ENCODE measurements at places on chromosomes 2 and 18.

DNA sequence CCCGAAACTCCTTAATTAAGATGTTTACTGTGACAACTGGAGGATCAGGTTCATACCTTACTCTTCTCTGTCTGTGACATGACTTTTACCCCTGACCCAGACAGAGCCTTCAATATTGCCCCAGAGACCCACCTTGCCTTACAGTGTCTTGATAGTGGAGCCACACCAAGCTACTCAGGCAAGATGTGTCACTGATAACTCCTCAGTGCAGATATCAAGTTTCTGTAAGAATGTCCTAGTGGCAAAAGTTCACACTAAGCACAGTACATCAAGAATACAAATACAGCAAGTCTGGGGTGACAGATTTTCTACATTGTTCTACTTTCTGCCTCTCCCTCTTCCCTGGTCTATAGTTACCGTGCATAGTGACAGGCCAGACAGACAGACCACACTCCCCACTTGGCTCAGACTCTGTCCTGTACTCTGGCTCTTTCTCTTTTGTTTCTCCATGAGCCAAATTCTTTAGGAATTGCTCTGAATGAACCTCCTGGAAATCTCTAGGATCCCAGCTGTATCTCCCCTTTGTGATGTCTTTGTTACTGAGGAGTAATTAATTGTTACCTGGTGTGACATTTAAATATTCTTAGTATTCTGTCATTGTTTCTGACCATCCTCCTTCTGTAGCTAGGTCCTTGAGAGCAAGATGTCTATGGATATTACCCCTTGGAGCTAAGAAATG is 24.1 kb upstream of the APOB start:
- no peak for DNase-seq

DNA sequence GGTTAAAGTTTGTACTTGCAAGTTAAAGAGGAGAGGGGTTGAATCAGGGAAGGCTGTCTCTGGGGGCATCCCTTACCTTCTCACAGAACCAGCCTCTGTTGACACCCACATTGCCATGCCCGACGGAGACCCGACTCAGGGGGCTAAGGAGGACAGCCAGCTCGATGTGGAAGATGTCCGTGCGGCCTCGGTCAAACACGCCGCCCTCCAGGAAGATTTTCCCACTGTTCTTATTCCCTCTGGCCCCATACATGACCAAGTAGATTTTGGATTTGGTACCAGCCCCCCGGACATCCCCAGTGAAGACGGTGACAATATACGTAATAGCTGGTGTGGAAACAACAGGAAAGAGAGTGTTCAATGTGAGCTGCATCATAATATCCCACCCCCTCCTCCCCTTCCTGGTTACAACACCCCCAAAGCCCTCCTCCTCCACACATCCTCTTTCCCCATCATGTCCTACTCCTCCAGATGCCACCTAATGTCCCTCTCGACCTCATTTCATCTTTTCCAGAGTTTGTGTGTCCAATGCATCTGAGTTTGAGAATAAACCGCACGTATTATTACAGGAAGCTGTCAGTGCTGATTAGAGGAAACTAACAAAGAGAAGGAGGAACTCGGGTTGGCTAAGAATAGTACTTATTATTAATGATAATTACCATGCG is 55.7 kb downstream of the LOXHD1 start:
- DNase-seq = no peak

GRCh38 chr18:5311301-5311989 is 15.9 kb upstream of the ZBTB14 start:
- DNase-seq = no peak

GRCh38 chr2:227524665-227525064 is 52.7 kb downstream of the AGFG1 start:
- DNase-seq = no peak

- no peak for DNase-seq
Observed at GRCh38 chr2:210177769-210178168, 6.6 kb upstream of the KANSL1L start.

- DNase-seq = no peak
Observed at GRCh38 chr2:168465594-168465993, 9.5 kb downstream of the CERS6 start.

DNA sequence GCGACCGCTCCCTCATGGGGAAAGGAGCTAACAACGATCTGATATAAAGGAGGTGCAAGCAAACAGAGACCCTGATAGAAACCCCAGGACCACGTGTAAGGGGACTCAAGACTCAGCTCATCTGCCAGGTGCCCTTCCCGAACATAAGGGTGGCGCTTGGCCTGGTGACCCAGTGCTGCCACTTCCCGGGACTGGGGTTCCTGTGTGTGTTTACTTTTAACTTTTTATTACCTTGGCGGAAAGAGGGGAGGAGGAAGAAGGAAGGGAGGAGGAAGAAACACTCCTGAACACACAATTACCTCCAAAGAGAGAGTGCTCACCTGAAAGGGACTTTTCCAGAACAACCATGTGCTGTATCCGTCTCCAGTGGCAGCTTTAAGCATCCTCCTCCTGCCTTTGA is 56.5 kb upstream of the EDAR start:
- no peak for DNase-seq

- no peak for DNase-seq
Observed at GRCh38 chr18:13019301-13019700, 28.1 kb downstream of the CEP192 start.

DNA sequence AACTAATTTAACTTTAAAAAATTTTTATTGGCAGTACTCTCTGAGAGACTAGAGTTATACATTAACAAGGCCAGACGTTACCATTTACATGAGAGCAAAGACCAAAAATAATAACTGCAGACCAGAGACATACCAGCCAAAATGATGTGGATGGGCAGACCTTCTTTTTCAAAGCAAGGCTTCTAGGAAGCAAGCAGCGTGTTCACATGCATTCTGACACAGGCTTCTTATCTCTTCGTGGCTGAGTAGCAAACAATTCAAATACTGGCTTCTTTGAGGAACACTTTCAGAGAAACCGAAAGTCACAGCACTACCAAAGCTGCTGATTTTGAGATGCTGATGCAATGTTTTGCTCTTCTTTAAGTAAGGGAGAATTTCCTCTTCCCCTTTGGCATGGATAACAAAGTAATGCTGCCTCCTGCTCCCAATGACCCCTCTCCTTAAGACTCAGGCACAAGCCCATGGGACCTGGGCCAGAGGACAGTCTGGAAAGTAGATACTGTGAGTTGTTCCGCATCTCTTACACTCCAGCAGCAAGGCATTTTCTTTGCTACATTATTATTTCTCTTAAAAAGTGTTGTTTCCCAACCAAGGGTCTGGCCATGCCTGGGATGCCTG is 181.9 kb downstream of the MREG start:
- DNase-seq = peak; percentile 15

DNA sequence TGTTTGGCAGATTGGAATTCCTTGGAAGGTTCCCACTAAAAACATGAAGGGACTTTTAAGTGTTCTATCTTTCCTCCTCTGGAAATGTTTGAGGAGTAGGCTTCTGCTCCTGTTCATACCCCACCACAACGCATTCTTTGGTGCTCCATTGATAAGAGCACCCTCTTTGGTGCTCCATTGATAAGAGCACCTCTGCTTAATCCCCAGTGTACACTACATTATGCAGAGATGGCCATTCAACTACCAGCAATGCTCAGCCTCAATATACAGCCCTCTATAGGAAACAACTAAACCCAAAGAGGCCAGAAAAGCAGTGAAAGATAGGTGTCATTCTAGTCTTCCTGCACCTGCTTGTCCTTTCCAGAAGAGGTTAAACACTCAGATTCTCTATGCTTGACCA is 1.8 kb upstream of the CHAC2 start:
- DNase-seq = no peak

DNA sequence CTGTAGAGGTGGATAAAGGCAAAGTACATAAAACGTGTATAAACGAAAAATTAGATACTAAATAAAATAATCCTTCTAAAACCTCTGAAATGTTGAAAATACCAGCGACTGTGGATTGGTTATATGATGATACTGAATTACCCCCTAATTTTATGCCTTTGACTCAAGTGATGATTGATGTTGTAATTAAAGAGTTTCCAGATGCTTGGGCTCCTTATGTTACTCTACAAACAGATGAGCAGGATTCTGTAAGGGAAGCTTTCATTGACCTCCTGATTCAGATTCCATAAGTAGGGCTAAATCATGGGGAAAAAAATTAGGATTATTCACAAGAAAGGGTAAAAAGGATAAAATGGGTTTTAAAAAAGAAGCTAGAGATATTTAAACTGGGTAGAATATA is 418.2 kb upstream of the SLC39A10 start:
- DNase-seq = no peak

- DNase-seq = no peak
Observed at GRCh38 chr2:109689973-109690372, 75.8 kb downstream of the SOWAHC start.

DNA sequence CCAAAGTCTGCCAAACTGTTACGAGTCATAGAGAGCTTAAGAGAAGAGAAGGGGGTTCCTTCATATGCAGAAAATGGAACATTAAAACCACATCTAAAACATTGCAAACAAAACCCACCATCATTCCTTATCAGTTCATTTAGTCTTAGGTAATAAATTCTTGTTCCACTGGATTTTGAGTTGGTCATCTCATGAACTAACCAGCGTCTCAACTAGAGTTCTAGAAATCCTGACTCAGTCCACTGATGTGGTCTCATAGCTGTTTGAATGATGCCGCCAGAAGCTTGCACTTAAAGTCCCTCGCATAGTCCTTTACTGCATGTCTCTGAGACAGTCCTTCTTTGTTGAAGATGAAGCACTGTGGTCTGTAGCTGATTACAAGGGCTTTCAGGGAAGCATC is 15.0 kb upstream of the CAB39 start:
- no peak for DNase-seq

GRCh38 chr2:85419009-85419675 is 628 bp downstream of the SH2D6 start:
- no peak for DNase-seq

GRCh38 chr2:70420143-70420542 is 118.3 kb upstream of the FAM136A start:
- no peak for DNase-seq

DNA sequence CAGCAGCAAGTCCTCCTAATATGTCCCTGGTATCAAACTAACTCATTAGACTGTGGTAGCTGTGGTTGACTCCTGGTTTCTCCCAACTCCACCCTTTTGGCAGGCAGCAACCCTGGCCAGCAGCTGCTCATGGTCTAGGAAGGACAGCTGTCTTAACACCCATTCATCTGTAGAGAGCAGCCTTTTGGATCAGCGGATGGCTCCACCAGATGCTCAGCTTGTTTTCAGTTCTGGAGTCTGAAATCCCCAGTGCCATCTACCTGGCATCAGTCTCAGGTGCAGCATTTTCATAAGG is 100.5 kb downstream of the SPOPL start:
- DNase-seq = no peak

GRCh38 chr2:74562126-74562775 is 7.7 kb downstream of the DOK1 start:
- no peak for DNase-seq

- no peak for DNase-seq
Observed at GRCh38 chr2:48849770-48850169, 94.2 kb upstream of the LHCGR start.

GRCh38 chr2:36597532-36598377 is at the start of gene FEZ2:
FEZ2 (minus strand) TSS chr2:36598168; CDS start chr2:36598142, 26 bp downstream.
- DNase-seq = peak; percentile 70
